IPS-NIHi11 (cell line): ENCODE measurements at places on chromosomes 16 and 17.

DNA sequence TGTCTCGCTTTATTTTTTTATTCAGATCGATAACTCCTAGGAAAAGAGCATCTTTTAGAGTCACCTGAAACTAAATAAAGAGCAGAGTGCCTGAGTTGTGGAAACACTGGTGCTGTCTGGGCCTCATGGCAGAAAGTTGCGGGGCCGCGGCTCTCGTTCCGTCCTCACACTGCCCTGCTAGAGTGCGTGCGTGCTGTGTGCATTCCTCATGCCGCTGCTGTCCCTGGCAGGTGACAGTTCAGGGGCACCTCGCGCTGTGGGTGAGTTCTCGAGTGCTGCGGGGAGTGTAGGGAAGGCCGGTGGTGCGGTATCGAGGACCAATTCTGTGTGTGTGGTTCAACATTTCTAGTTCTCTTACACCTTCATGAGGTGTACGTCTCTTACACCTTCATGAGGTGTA lies 136.6 kb downstream of the RPTOR start:
- no peak for DNase-seq

GRCh38 chr17:19567216-19568015 lies 33.8 kb downstream of the SLC47A1 start:
- DNase-seq: peak; percentile 40

DNA sequence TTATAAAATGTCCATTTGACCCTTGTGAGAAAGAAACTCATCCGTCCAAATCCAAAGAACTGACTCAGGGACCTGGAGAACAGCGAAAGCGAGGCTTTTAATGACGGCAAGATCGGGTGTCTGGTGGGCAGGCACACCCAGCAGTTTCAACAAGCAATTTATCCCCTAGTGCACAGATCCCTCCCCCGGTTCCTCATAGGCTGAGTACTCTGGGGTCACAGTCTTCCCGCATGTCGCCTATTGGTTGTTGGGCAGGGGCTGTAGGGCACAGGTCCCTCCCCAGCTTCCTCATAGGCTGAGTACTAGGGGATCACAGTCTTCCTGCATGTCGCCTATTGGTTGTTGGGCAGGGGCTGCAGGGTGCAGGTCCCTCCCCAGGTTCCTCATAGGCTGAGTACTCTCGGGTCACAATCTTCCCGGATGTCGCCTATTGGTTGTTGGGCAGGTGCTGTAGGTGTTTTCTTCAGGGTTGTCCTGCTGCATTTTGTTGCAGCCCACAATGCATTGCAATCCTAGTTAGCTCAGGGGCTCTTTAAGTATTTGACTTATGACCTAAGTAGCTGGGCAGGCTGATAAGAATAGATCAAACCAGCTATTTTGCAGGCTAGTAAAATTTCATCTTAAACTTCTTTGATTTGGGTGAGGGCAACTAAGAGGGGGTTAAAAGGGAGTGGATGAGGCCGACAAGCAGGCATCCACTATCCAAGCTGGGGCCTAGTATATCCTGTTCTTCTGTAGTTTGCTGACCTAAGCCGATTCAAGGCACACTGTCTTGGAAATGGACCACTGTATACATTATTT lies 3.6 kb upstream of the UTS2R start:
- DNase-seq: no peak

DNA sequence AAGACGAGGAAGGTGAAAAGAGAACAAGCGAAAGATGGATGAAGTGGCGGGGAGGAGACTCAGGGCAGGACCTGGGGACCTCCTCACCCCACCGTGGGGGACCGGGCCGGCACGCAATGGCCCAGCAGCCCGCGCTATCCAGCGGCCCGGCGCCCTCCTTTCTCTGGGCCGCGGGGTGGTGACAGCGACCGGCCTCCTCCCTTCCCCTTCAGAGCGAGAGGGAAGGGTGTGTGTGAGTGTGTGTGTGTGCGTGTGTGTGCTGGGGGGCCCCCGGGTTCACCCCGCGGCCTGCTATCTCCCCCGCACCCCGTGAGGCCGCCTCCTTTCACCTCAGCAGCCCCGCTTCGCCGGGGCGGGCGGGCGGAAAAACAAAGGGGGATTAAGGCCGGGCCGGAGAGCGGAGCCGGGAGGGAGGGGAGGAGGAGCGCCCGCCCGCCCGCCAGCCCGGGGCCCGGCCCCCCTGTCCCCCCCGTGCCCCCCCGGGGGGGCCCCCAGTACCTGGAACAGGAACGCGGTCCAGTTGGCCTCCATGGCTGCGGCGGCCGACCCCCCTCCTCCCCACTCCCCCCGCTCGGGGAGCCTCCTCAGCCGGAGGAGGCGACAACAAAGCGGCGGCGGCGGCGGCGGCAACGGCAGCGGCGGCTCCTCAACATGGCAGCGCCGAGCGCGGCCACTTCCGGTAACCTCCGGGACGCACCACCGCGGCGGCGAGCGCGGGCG lies at the start of gene VEZF1:
Gene VEZF1, minus strand, starts transcription at position 674 of the 720 bp plus-strand sequence. Its CDS starts 143 bp downstream, at position 531.
- peak; percentile 84 for DNase-seq

DNA sequence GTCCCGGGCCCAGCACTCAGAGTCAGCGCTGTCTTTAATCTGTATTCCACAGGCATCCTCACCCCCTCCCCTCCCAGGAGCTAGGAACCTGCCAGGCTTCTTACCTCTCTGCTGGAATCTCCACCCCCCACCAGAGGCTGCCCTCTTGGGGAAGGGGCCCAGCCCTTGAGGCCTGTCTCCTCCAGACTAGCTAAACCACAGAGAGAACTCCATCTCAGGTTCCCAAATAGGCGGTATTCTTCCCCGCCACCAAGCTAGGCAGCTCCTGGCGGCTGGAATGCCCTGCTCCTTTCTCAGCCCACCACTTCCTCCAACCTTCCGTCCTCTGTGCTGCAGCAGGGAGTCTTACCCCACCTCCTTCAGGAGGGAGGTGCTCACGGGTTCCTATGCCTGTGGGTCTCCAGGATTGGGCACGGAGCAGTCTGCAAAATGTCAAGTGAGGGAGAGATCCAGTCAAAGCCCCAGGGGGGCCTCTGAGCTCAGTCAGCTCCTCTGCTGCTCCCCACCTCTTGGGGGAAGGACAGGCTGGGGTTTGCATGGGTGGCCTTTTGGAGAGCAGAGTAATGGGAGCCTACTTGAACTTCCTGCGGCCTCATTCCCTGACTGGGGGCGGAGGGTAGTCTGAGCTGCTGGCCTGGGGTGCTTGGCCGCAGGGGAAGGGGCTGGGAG lies 55.7 kb downstream of the SREBF1 start:
- peak; percentile 62 for DNase-seq

- peak; percentile 87 for DNase-seq
These were observed 28.2 kb upstream of the ADGRG1 start for GRCh38 chr16:57600048-57600835.

GRCh38 chr16:6111390-6111789 lies 1013.8 kb upstream of the EEF2KMT start:
- no peak for DNase-seq
